ENCODE measurements at places on chromosomes 12 and 14.

DNA sequence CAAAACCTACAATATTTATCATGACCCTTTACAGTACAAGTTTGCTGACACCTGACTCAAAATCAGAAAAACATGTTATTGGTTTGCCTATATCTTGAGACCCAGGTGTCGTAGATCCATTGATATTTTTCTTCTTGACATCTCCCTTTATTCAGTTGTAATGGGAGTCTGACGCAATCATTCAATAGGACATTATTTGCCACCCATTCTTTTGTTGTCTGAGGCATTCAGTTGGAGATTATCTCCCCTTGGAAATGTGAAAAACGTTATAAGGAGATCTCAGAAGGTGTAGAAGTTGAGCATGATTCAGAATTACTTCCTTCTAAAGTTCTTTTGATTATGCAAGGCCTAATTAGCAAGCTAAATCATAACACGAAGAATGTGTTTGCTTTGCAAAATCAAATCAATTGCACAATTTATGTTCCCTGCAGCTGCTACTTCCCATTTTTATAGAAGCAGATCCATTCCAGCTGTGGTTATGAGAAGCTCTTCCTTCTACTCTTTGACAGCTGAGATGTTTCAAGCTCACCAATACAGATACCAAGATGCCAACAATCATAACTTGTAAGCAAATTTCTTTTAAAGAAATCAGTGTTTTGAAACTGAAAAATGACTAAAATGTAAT, 228.2 kb upstream of the SYT1 start:
- DNase-seq: no peak

- no peak for DNase-seq
Measured at GRCh38 chr12:45418520-45418919, 202.6 kb downstream of the ANO6 start.

GRCh38 chr12:24778486-24779304, 170.2 kb downstream of the BCAT1 start:
- no peak for DNase-seq

DNA sequence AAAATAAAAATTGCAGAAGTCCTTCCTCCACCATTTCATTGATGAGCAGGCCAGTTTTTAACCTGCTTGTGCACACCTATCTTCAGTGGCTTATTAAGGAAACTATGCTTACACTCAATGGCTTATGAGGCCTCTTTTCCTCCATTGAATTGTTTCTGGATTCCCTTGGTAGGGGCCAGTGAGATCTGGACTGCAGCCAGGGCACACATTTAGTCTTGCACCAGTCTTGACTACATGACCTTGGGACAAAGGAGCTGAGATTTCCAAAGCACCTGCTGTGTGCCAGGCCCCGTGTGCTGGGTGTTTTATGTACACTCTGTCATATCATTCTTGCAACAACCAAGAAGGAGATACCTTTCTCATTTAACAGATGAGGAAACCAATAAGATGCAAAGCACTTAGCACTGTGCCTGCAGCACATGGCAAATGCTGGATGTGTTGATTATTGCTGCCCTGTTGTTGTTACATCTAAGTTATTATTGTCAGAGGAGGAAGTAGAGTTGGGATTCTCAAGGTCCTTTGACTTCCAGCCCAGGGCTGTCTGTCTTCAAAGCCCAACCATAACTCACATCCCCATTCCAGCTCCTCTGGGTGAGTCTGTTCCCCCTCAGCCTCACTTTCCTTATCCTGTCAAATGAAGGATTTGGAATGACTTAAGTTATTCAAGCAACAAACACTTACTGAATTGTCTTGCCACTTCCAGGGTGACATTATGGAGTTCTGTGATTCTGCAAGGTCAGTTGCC, 31.6 kb upstream of the RIN3 start:
- DNase-seq: no peak

DNA sequence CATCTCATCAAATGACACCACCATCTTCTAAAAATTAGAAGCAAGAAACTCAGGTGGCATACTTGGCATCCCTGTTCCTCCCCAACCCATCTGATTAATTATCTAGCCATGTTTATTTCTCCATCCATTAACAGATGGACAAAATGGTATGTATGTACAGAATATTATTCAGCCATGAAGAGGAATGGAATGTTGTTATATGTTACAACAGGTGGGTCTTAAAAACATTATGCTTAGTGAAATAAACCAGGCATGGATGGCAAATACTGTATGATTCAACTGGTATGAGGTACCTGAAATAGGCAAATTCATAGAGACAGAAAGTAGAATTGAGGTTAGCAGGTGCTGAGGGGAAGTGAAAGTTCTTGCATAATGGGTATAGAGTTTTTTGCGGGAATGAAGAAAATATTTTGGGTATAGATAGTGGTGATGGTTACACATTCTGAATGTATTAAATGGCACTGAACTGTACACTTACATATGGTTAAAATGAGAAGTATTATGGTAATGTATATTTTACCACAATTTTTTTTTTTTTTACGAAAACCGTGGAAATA, 17.5 kb downstream of the YY1 start:
- DNase-seq: no peak

DNA sequence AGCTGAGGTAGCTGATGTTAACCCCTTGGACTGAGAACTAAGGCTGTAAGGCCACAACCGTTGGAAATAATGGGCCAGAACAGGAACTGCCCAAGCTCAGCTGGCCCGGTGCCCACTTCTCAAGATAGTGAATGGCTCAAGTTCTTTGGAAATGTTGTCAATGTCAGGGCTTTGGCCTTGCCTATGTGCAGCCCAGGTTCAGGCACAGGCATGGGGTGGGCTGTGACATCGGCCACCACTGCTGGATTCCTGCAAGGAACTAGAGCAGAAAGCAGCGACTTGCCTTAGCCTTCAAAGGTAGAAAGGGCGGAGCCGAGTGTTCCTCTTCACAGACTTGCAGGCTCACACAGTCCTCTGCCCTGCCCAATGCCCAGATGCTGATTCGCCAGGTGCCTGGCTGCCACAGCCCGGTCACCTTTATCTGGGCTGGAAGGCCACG, 291.2 kb downstream of the ZFP36L1 start:
- DNase-seq: no peak

GRCh38 chr14:104712881-104713734, 10.9 kb upstream of the ADSS1 start:
- DNase-seq: no peak

DNA sequence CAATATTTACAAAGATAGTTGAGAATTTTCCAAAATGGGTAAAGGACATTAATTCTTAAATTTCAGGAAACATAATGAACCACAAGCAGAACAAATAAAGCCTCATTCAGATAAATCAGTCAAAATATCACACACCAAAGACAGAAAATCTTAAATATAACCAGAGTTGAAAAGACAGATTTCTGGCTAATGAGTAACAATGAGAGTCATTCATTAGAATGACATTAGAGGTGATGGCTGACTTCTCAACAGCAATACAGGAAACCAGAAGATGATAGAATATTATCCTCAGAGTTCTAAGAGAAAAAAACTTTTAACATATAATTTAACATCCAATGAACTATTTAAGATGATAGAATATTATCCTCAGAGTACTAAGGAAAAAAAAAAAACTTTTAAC, 124.2 kb downstream of the DENND5B start:
- DNase-seq: no peak

- no peak for DNase-seq
Measured at GRCh38 chr12:107845980-107846659, 71.6 kb downstream of the ASCL4 start.

- no peak for DNase-seq
Measured at GRCh38 chr14:38799671-38800070, 303.4 kb downstream of the SEC23A start.

GRCh38 chr12:1864456-1864855, 44.1 kb downstream of the LRTM2 start:
- no peak for DNase-seq

DNA sequence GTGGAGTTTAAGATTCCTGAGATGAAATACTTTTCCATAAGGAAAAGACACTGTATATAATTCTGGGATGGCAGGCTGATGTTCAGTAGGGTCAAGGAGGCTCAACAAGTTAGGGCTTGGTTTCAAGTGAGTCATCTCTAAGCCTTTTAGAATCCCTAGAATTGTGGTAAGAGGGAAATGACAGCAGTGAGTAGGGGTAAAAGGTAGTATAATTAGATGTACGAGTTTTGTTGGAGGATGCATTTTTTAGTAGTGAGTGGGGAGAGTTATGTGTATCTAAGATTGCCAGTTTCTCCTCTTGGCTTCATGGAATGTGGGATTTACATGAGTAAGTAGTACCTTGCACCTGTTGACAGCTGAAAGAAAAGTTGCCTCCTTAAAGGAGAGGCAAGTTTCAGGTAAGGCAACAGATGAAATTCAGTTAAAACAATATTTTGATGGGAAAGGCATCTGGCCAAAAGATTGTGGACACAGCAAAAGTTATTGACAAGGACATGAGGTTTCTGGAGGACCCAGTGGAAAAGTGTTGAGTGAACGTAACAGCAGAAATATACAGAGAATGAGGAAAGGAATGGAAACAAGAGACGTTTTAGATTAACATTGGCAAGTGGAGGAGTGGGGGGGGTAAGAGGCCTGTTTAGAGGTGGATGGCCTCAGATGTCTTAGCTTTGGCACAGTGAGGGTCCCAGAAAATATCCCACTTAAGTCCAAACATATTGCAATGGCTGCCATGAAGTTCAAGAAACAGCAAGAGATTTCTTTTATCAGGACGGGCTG, 21.8 kb downstream of the LMO3 start:
- DNase-seq: no peak

DNA sequence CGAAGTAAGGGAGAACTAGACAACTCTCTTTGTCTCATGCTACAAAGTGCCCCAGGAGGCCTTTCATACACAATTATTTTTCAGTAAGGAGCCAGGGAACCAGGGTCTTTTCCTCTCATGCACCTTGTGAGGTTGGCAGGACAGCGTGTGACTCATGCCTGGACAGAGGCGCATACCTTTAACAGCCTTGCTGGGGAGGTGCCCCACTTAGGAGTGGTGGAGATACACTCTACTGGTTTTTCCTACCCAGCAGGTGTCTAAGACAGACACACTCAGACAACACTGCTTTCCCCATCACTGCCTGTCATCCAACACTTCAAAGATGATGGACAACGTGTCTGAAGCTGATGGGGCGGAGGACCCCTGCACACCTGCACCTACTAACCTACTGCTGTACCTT, 49.1 kb downstream of the B4GALNT3 start:
- DNase-seq: no peak

DNA sequence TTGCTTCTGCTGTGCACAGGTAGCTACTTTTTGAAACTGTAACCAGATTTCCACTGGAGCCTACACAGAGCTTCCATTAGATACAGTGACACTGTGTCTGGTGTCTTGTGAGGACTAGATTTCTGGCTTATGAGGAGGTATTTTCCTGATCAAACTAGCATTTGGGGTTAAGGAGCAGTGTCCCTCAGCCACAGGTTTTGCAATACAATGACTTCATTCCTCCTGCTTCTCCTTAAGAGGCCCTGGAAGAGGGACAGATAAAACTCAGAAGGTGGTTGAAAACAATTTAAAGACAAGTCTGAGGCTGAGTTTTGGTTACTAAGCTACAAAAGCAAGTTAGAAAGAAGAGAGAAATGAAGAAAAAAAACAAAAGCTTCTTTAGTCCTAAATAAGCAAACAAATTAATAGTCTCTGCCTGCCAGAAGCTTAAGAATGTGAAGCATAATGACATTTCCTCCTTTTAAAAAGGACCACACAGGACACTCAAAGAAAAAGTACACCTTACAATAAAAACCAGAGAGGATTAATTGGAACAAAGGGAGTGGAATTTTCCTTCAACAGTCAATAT, 53.0 kb downstream of the PKP2 start:
- no peak for DNase-seq

All from central memory CD4-positive, alpha-beta T cell (primary cell).